ENCODE measurements at places on chromosomes 2 and 18.

DNA sequence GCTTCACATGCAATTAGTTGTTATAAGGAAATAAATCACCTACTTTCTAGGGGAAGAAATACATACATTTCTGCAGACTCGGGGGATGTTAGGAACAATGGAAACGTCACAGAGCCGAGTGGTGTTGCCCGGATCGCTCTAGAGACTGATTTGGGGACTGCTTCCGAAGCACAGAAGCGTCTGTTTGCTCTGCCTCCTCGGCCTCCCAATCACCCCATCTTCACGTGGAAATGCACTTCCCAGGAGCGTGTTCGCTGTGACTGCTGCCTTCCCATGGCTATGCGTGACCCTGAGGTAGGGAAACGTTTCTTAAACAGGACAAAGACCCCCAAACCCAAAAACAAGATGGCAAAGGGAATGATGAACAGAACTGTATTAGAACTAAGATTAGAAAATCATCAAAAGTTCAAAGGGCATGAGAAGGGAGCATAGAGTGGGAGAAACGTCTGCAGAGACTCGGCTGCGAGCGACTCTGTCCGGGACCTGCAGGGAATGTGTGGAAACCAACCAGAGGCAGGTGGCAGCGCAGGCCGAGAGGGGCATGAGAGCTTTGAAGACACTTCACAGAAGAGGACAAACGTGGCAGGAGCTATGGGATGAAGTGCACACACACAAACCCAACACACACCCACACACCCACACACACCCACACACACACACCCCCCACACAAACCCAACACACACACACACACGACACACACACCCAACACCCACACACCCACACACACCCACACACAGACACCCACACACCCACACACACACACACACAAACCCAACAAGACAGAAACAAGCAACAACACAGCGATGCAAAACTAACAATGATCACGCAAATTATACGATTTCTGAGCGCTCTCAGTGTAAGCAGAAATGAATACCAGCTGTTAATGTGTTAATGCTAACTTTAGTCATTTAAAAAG, 41.3 kb downstream of the RTP5 start:
- no peak for DNase-seq

DNA sequence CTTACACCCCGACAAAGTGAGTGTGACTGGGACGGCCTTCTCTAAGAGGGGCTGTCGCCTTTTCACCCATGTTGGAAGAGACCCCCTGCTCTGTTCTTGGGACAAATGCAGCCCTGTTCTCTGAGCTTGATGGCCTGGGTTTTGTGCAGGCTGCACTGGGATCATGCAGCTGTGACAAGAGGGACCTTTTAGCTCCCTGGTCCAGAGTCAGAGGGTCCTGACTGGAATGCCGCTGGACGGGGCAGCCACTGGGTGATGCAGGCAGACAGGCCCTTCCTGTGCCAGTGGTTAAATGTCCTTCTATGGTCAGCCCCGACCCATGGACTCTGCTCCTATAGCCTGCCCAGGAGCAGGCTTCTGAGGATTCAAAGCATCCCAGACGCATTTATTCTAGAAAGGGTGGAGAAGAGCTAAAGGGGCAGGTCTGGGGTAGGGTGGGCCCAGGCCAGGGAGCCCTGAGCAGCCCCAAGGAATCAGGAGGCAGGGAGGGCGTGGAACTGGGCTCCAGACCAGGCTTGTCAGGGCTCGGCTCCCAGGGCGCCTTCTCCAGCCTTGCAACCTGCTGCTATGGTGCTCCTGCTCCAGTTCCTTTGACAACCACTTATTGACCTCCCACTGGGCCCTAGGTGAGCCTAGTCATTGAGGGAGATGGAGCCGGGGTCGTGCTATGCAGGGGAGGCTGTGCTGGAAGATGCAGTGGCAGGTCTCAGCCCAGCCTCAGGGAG, 277.9 kb upstream of the HS6ST1 start:
- no peak for DNase-seq

DNA sequence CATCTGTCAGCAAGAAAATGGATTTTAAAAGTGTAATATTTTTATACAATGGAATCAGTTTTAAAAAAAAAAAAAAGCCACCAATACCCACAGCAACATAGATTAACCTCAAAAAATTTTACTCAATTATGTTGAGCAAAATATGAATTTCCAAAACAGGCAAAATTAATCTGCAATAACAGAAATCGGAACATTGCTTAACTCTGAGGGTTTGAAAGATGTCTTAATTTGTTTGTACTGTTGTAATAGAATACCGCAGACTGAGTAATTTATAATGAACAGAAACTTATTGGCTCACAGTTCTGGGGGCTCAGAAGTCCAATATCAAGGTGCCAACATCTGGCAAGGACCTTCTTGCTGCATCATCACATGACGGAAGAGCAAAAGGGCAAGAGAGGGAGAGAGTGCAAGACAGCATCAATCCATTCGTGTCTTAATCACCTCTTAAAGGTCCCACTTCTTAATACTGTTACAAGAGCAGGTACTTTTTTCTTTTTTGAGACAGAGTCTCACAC, 31.8 kb upstream of the TNFAIP6 start:
- DNase-seq = no peak

- no peak for DNase-seq
Measured at GRCh38 chr2:133241224-133241571, 327.1 kb downstream of the NCKAP5 start.

DNA sequence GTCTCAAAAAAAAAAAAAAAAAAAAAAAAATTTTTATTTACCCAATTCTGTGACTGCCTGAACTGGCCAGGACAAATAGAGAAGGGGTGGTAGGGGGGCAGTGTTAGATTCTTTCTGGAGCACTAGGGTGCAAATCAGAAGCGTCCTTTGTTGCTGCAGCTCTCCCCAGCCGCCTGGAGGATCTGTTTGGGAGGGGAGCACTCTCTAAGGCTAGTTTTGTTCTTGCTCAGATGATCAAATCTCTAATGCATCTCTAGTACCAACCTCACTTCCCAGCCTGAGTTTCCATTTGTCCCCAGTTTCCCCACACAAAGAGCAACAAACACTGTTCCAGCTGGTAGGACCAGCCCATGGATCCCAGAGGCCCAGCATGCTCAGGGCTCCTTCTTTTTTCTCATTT, 83.0 kb downstream of the GBX2 start:
- no peak for DNase-seq

DNA sequence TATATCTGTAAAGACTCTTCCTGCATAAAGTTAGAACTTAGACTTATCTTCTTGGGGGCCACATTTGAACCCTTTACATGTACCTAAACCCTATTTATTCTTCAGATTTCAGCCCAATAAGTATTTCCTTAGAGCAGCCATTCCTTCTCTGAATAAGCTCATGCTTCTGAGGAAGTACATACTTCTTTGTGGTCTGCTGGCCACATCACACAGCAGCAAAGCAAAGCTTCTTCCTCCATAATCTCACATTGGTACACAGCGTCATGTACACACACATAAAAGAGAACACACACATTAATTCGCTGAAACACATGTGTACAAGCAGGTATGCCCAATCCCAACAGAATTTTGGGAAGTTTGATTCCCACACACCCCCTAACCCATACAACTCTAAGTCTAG, 331.0 kb downstream of the CDH2 start:
- no peak for DNase-seq

GRCh38 chr18:77167251-77167650, 34.7 kb upstream of the MBP start:
- DNase-seq = no peak

DNA sequence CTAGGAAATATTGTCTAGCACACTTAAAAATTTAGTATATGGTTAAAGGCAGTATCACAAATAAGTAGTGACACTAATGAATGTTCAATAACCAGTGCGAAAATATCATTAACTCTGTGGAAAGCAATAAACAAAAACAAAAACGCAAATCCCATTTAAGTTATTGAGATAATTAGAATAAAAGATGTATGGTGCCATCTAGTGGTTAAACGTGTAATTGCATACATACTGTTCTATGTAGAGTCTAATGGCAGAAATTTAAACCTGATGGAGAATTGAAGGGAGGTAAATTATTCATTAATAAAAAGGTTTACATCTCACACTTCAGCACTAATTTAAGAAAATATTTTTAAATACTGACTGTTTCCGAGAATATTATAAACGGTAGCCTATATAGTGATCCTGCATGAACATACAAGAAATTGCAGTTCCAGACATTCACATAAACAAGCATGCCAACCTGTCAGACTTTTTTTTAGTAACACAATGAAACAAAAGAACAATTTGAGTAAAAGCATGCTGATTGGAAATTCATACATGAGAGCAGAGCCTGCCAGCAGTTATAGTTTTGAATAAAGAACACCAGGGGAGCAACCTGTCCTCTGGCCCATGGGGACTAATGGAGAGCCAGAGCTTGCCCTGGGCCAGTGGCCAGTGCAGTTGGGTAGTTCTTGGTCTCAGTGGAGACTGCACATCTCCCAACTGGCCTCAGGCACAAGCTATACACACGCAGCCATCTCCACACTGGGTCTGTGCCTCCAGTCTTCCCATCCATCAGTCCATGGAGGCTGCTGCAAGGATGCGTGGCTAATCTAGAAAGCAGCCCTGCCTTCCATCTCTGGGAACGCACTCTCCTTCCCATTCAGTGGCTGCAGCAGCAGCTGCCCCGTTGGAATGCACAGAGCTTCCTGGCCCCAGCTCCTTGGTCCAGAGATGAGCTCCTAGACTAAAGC, 28.0 kb downstream of the GCG start:
- no peak for DNase-seq

DNA sequence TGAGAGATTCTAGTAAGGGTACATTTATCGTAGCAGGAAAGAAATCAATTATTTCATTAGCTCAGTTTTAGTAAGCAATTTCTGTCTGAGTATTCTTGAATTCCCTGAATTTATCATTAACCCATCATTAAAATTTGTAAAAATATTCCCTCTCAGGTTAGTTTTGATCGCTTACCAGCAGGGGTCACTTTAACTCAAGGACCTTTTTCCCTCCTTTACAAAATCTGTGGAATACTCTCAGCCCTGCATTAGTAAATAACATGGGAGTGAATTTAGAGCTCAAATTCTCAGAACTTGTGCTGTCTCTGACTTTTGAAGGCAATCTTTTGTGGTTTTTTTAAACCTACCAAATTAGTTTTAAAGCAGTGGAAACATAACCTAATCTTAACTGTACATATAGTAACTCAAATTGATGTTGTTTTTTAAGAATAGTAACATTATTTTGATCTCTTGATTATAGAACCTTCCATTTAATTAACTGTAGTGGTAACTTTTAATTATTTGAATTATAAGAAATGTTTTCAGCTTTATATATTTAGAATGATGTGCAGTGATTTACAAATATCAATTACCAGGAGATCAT, 97.2 kb downstream of the AGPS start:
- DNase-seq = no peak
